ENCODE measurements at places on chromosomes 16 and 17. TPM values are rescaled to one million over a fixed set of nuclear protein-coding genes. Genes with fewer than 3 reads are reported as not detected.
A peak's percentile ranks its signal among the peaks of the same experiment; 100 is the strongest.

DNA sequence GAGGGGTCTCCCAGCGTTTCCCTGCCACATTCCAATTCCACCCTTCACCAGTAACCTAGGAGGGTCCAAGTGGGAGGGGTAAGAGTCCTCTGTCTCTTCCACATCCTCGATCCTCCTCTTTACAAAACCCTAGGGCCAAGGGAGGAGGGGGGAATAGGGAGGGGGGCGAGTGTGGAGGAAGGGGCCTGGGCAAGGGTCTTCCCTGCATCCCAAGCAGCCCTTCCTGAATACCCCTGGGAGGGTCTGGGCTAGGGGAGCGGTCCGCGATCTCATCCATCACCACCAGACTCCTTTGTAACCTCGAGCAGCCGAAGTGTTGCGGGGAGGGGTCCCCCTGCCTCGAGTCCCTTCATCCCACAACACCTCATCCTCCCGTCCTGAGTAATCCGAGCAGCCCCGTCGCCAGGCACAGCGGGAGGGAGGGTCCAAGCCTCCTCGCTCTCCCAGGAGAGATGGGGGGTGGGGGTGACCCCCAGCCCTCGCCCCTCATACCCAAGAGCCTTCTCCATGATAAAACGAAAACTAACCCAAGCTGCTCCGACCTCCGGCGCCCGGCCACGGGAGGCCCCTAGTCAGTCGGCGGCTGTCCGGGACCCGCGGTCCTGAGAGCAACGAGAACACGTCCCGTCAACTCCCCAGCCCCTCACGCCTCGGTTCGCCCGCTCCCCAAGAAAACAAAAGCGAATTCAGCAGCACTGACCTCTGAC lies 502 bp downstream of the SMPD3 start:
- ATAC-seq: peak; percentile 23

DNA sequence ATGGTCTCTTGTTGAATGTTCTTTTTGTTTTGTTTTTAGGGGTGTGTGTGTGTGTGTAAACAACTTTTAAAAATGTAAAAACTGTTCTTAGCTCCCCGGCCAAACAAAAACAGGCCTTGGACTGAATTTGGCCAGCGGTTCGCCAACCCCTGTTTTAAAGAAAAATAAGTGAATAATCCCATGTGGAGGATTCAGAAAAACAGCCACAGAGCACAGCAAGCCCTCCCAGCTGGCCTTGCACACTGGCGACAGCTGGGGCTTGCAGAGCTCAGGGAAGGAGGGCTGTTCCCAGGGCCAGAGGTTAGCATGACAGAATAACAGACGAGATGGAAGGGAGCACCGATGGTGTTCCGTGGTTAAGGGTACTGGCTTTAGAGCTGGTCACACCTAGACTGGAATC lies 39.0 kb downstream of the EMP2 start:
- no peak for ATAC-seq

GRCh38 chr17:74961657-74962350 lies 10.8 kb downstream of the HID1 start:
- peak; percentile 72 for ATAC-seq

GRCh38 chr16:73047536-73048291 lies at the start of gene ZFHX3:
Gene ZFHX3, minus strand, starts transcription at chr16:73048128. Its CDS starts 87,983 bp downstream, at chr16:72960145.
- ATAC-seq: peak; percentile 68

DNA sequence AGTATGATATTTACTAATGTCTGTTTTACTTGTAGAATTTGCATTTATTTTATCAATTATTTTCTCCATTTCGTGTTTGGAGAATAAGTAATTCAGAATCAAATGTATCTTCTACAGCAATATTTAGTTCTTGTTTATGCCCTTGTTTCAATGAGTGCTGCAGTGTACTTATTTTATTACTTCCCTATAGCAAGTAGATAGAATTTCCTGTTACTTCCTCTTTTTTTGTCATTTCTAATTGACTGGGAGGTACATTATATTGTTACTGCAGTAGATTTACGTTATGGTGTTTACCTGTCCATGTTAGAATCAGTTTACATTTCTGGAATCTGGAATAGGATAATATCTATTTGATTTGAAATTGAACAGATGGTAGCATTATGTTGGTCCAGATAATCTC lies 71.2 kb downstream of the OMG start:
- no peak for ATAC-seq

The PIRT gene
- 0.26 TPM for total RNA-seq

- no peak for ATAC-seq
Measured at GRCh38 chr17:68674029-68674925, 73.1 kb upstream of the FAM20A start.

The ARHGAP44 gene
- total RNA-seq: 0.76 TPM

DNA sequence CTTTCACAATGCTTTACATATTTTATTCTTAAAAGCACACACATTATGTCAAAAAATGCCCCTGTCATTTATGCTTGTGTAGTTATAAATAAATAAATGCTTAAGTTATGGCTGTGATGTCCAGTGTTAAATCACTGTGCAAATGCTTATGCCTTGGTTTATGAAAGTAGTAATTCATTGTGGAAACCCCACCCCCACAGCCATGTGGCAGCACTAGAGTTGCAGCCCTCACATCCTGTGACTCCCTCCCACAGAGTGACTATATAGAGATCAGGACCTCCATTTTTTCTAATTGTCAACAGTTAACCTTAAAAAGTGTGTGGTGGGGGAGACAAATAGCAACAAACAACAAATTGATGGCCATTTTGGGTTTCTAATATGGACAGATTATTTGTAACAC lies 2.4 kb downstream of the SKAP1 start:
- peak; percentile 70 for ATAC-seq

The SULT1A1 gene
- total RNA-seq: 15.9 TPM

- no peak for ATAC-seq
Measured at GRCh38 chr16:89392881-89393737, 97.3 kb downstream of the ANKRD11 start.

The CRHR1 gene
- total RNA-seq: not detected
